ENCODE measurements at places on chromosomes 5 and 9. TPM values are rescaled to one million over a fixed set of nuclear protein-coding genes. Genes with fewer than 3 reads are reported as not detected.

PRLR gene
- 0.39 TPM for polyA plus RNA-seq

IFNK gene
- not detected for polyA plus RNA-seq

FOXI1 gene
- polyA plus RNA-seq, result not detected

FBXW2 gene
- 38.9 TPM for polyA plus RNA-seq

MAMDC4 gene
- polyA plus RNA-seq, result 3.9 TPM

DNA sequence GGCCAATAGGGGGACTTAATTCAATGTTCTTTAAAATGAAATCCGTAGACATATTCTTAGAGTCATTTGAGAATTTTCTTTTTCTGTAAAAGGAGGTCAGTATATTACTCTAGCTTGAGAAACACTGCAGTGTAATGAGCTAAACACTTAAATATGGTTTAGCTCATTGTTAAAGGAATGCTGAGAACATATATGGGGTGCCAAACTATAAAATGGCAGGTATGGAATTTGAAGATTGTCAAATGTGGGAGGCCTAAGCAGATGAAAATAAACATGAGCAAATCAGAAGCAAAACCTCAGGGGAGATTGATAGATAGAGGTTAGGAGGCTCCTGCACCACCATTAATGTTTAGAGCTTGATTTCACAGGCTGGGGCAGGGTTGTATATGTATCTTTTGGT is 57.9 kb downstream of the STX17 start:
- no peak for DNase-seq

DNA sequence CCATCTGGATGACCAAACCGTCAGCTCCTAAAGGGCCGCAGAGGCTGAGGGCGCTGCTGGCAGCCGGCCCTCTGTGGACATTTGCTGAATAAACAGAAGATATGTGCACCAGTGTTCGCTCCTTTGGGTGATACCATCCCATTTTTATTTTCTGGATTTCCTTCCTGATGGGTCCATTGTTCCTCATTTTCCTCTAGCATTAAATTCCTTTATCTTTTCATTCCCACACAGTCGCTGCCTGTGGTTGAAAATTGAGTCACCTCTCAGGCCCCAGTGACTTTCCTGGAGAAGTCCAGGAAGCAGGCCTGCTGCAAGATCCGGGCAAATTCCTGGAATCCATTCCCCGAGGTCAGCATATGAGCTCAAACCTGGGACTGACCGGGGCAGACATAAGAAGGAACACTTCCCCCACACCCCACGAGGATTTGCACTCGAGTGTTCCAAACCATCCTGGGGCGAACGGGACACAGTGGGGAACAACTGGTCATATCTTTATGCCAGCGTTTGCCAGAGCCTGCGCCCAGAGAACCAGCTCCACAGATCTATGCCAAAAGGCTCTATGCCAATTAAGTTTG is 86.7 kb upstream of the PCA3 start:
- DNase-seq, result no peak

GRCh38 chr9:109602987-109603386 is 104.9 kb upstream of the PTPN3 start:
- DNase-seq, result peak; percentile 48

- peak; percentile 6 for DNase-seq
These were observed 418.3 kb downstream of the CDH10 start for GRCh38 chr5:24226479-24226878.

GRCh38 chr9:129765764-129766317 is 13.0 kb upstream of the PTGES start:
- no peak for DNase-seq

- DNase-seq, result peak; percentile 70
These were observed 207.5 kb downstream of the NXNL2 start for GRCh38 chr9:88742483-88742882.

GRCh38 chr9:113993838-113994540 is 84.1 kb downstream of the AMBP start:
- peak; percentile 83 for DNase-seq

DNA sequence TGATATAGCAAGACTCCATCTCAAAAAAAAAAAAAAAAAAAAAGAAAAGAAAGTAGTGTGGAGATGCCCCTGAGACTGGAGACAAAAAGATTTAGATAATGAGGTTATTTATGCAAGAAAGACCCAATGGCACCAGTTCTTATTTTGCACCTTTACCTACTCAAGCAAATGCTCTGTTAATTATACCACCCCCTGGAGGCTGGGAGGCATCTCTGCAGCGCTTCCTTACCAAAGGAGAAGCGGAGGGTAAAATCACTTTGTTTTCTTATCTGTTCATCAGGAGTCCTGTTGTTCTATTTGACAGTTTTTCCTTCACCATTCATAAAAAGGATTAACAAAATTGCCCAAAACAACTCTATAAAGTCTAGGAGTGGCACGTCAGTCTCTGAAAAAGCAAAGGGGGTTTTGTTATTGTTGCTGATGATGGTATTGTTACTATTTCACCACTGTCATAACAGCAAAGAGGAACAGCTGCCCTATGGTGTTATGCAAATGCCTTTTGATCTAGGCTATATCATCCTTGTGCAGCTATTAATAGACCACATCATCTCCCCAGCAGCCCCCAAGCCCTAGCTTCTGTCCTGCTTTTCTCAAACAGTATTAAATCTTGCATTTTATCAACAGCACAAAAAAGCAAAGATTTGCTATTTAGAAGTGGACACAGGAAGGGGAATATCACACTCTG is 174.0 kb downstream of the PALM2AKAP2 start:
- no peak for DNase-seq

- DNase-seq, result peak; percentile 7
These were observed 285.1 kb upstream of the DAP start for GRCh38 chr5:11046160-11046559.

DNA sequence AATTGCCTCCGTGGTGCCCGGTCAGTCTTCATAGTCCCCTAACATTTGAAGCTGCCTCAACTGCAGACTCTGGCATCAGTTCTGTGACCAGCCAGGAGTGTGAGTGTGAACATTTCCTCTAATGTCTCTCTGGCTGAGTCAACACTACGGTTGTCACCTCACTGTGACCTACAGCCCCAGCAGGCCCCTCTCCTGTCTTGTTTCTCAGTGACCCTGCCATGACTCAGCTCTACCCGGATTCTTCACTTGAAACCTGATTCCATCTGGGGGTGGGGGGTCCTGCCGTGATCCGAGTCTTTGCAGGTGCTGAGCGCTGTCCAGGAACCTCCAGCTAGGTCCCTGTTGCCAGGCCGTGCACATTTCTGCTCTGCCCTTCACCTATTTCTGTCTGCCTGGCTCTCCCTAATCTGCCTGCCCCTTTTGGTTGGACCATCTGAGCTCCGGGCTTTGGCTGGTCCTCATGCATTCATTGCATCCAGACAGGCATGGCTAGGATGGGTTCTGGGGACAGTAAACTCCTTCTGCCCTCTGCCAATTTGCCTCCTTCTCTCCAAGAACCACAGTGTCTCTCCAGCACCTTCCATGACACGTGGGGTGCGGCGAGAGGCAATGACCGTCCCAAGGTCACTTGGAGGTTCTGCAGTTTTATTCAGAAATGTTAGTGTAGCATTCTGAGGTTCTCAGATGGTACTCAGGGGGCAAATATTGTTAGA is 24.2 kb downstream of the STC2 start:
- DNase-seq, result no peak

- DNase-seq, result no peak
These were observed 5.2 kb downstream of the WHRN start for GRCh38 chr9:114499941-114500696.

DNA sequence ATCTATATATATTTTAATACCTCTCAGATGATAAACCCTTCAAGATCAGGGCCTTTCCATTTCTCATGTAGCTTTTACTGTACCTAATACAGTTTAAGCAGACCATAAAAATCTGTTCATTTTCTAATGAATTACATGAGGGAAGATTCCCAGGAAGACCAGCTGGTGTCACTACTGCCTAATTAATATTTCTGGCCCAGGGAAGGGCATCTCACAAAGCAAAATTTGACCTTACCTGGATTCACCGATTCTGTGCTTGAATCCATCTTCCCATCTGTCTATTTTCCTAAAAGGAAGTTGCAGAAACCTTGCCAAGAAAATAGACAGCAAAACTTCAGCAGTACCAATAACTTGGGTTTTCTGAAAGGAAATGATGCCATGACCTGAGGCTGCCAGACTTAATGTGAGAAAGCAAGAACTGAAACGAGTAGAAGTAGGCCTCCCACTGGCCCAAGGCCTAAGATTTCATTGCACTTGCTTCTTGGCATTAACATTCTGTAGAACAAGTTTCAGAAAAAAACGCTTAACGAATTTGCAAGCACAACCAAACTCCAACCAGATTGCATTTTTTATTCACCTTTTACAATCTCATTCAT is 83.0 kb upstream of the GLIS3 start:
- peak; percentile 8 for DNase-seq
